ENCODE measurements at places on chromosomes 3 and 15.

GRCh38 chr3:58746758-58747157 is 80.2 kb upstream of the FAM3D start:
- no peak for DNase-seq

GRCh38 chr3:46730819-46731218 is 13.2 kb upstream of the PRSS50 start:
- no peak for DNase-seq

- no peak for DNase-seq
Observed at GRCh38 chr3:111331306-111331705, 210.7 kb upstream of the CD96 start.

DNA sequence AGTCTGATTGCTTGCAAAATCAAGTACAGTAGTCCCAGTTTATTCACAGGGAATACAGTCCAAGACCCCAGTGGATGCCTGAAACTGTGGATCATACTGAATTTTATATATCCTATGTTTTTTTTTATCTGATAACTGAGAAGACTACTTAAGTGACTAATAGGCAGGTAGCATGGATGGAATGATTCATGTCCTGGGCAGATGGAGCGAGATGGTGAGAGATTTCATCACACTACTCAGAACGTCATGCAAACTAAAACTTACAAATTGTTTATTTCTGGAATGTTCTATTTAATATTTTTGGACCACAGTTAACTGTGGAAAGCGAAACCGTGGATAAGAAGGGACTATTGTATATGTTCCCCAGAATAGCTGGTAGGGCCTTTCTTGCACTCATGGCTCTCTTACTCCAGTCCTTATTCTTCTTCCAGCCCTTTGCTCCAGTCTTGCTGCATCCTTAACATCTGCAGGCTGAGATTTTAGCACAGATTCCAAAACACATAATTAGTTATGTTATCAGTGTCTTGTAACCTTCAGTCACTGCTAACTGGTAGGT is 290.0 kb downstream of the ADAMTSL3 start:
- DNase-seq: no peak

DNA sequence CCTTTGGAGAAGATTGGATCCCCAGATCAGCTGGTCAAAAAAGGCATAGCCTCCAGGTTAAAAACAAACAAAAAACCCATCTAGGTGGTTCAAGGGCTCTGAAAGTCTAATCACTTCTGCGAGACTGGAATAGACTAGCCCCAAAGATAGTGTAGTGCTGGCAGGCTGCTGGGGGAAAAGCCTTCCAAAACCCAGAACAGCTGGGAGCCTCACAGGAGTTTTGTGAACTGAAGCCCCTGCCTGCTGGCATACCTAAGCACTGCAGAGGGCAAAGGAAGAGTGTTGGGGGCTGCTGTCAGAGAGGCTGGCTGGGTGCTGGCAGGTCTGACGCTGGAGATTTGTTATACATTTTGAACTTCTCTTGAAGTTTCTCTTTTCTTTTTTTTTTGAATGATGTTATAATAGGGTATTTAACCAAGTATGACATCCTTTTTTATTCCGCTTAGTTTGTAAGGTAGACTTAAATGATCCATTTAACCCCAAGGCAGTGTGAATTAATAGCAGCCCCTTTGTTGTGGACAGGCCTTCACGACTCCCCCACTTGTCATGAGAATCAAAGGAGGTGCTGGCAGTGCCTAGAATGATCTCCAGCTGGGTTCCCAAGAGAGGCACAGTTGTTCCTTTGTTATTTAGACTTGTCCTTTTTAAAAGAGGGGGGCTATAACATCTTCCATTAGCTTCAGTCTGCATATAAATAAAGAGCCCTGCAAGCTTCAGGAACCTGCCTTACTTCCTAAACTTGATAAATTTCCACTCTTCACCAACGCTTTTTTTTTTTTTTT is 53.9 kb downstream of the CRTC3 start:
- no peak for DNase-seq

GRCh38 chr3:78889348-78889747 is 878.5 kb downstream of the ROBO1 start:
- DNase-seq: no peak
